ENCODE measurements at places on chromosomes 12 and 14. TPM values are rescaled to one million over a fixed set of nuclear protein-coding genes. Genes with fewer than 3 reads are reported as not detected.

The RNASE8 gene
- not detected for total RNA-seq

The PELI2 gene
- total RNA-seq: 13.2 TPM

The ASB2 gene
- 69.5 TPM for total RNA-seq

The IRAK4 gene
- total RNA-seq: 19.7 TPM

The FAM181A gene
- total RNA-seq: 0.31 TPM

The FAM186B gene
- total RNA-seq: 0.82 TPM

The GALNT6 gene
- total RNA-seq: 14.4 TPM

The CLEC4C gene
- not detected for total RNA-seq

The PTGER2 gene
- total RNA-seq: 0.21 TPM

The PAX9 gene
- total RNA-seq: 31.5 TPM

The DCN gene
- total RNA-seq: 470 TPM

The TROAP gene
- total RNA-seq: 7.7 TPM

The GALNT16 gene
- 17.3 TPM for total RNA-seq

The DLK1 gene
- total RNA-seq: 1,117 TPM

The GAPDH gene
- total RNA-seq: 6,380 TPM

The STXBP6 gene
- 22.0 TPM for total RNA-seq

The KERA gene
- 81.0 TPM for total RNA-seq

The PPM1H gene
- 4.5 TPM for total RNA-seq

The GPR68 gene
- total RNA-seq: 2.9 TPM

The SLC25A21 gene
- total RNA-seq: 1.3 TPM

The SELPLG gene
- total RNA-seq: 2.2 TPM

The IGF1 gene
- total RNA-seq: 72.9 TPM

The GPN3 gene
- total RNA-seq: 23.7 TPM

The SPIC gene
- not detected for total RNA-seq

The OR6C2 gene
- total RNA-seq: not detected

The TAS2R14 gene
- 9.1 TPM for total RNA-seq

The MANSC4 gene
- total RNA-seq: not detected

The OVCH1 gene
- total RNA-seq: 0.10 TPM

The RPGRIP1 gene
- total RNA-seq: 0.41 TPM

The SLCO1B1 gene
- total RNA-seq: not detected

The NDRG2 gene
- 230 TPM for total RNA-seq

The RPL10L gene
- total RNA-seq: not detected

The CACNA1C gene
- 6.5 TPM for total RNA-seq

The A2M gene
- 296 TPM for total RNA-seq

The SYNDIG1L gene
- total RNA-seq: not detected

The HIGD1C gene
- not detected for total RNA-seq

The CINP gene
- total RNA-seq: 41.3 TPM

The LRRC10 gene
- total RNA-seq: not detected

The RIMBP2 gene
- total RNA-seq: 0.62 TPM
